NB4 (cell line): ENCODE measurements at places on chromosomes 1 and 21.

DNA sequence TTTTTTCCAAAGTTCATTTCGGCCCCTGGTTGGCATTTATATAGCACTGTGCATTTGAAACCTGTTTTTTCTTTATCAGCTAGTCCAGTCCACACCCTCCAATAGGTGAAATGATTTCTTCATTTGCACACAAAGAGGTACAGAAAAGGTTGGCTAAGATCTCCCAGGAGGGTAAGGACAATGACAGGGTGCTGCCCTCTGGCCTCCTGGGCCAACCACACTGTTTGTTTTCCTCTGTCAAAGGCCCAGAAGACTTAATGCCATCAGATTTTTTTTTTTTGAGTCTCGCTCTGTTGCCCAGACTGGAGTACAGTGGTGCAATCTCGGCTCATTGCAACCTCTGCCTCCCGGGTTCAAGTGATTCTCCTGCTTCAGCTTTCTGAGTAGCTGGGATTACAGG, 70.1 kb upstream of the EFHD2 start:
- no peak for DNase-seq

DNA sequence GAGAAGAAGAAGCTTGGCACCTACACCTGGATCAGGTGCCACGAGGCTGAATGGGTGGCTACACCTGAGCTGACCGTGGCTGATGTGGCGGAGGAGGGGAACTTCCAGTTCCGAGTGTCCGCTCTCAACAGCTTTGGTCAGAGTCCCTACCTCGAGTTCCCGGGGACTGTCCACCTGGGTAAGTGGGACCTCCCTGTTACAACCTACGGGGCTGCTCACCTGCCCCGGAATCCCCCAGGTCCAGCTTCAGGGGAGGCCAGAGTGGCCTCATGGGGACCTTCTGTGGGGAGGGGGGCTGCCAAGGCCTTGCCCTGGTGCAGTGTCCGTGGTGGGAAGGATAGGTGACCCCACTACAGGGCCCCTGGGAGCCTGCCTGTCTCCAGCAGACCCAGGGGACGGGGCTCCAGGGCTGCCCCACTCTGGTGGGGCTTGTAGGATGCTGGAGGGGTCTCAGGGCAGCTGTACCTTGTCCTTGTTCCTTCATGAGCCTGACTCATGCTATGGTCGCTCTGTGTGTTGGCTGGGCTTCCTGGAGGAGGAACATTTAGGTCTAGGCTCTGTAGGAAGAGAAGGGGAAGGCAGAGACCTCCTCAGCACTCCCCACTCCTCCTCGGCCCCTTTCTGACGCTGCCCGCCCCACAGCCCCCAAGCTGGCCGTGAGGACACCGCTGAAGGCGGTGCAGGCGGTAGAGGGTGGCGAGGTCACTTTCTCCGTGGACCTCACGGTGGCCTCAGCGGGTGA, 7.2 kb downstream of the OBSCN start:
- DNase-seq, result no peak

GRCh38 chr1:217660353-217661062, 29.4 kb downstream of the SPATA17 start:
- DNase-seq, result peak; percentile 7

- DNase-seq, result no peak
Observed at GRCh38 chr1:223557130-223557475, 108.4 kb downstream of the CAPN8 start.

DNA sequence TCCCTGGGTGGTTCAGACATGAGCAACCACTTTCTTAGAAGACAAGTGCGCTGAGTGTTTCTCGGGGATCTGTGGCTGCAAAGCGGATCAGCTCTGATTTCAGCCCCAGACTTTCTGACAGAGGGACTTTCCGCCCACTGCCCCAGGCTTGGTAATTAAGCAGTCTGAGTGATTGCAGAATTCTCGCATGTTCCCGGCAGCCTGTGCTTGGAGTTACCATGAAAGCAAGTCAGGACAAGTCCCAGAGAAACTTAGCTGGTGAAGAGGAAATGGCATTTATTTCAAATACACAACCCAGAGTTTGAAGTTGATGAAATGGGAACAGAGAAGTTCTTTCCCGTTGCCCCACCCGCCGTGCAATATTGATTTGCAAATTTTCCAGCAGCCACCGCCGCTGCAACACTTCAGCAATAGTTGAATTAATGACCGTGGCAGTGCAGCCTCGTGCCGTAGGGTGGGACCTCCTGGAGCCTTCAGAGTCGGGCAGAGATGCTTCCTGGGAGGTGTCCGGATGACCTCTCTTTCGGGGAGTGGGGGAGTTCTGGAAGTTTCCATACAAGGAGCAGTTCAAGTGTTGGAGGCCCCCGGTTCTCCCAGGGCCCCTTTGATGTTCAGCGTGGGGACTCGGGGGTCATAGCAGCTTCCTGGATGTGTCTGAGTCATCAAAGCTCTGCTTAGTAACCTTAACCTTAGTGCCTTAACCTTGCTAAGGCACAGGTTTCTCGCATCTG, 134.7 kb downstream of the KAZN start:
- no peak for DNase-seq

DNA sequence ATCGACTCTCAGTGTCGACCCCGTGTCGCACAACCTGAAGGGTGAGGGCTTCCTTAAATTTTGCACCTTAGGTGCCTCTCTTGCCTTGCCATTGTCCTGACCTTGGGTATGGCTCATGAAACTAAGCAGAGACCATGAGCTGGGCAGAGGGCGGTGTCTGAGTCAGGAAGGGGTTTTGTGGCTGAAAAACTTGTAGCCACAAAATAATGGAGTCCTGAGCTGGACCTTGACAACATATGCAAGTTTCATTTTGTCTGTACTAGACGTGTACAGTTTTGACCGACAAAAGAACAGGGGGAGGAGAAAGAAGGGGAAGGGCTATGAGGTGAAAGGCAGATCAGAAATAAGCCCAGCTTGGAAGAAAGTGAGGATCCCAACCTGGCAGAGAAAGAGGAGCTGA, 8.3 kb upstream of the RUNX1 start:
- no peak for DNase-seq

GRCh38 chr1:151858886-151859665, 5.6 kb upstream of the THEM5 start:
- DNase-seq, result no peak

DNA sequence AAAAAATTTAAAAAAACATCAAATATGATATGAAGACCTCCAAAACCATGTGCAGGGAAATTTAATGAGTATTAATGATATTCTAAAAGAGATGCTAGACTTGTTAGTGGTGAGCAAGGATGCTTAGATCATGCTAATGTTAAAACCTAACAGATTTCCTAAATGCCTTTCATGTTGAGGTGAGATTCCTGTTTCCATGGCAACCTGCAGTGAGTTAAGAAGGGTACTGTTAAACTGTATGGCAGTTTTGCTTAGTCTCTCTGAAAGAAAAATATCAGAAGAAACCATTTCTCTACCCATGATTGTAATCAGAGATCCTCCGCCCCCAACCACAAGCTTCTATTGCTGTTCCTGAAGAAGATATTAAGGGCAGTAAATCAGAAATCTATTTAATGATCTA, 321.6 kb upstream of the LRRC7 start:
- no peak for DNase-seq

DNA sequence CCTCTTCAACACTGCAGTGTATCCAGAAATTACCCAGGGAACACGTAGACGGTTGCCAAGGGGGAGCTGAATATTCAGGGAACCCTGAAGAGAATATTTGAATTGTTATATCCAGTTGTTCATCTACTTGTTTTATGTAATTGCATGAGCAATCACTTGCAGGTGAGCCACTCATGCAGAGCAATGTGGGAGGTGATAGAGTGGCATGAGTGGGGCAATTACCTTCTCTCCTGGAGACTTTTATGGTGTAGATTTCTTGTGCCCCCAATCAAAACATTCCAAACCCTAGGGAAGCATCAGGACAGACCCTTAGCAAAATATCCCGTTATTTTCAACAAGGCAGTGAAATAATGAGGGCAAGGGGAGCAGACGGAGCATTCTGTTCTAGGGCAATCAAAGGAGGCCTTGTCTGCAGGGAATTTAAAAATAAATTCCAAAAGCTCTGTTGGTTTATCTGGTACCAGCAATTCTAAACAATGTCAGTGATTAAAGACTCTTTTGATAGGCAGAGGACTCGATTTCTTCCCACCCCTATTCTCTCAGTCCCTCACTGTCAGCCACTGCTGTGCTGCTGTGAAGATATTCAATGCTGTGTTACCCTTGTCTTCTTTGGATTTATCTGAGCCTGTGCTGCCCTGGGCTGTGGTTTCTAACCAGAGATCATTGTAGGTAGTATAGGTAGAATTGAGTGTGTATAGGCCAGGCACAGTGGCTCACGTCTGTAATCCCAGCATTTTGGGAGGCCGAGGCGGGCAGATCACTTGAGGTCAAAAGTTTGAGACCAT, 180.2 kb upstream of the MAP1LC3C start:
- no peak for DNase-seq

GRCh38 chr1:227781314-227781930, 34.1 kb upstream of the PRSS38 start:
- DNase-seq, result no peak

GRCh38 chr1:199858856-199859255, 168.7 kb upstream of the NR5A2 start:
- DNase-seq, result no peak

DNA sequence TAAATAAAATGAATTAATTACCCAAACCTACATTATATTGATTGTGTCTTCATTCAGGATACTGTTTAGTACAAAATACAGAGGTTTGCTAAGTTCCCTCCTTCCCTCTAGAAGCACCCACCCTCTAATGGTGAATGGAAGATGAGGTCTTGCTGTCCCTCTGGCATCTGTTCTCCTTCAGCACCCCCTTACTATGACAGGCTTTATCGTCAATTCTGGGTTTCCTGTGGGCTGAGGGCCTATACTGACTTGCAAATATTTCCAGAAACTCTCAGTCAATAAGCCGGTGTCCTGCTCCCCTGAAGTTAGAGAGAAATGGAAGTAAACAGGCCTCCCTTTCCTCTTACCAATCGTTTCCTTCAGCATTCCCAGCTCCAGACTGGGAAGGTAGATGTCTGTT, 13.2 kb downstream of the LAX1 start:
- no peak for DNase-seq

DNA sequence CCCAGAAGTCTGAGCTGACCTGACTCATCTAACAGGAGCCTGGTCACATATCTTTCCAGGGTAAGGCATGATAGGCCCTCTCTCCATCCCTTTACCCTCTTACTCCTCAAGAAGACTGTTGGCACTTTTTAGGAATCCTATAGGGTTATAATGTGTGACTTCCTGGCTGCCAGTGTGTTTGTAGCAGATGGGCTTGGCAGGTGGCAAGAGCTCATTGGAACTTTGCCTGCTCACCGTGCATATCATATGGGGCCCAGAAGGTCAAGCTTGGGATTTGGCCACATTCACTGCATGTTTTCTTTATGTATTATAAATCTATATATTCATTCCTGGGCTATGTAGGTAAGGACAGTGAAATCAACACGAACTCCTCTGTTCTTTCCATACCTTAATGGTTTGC, 5.2 kb downstream of the KAZN start:
- no peak for DNase-seq

GRCh38 chr1:229221106-229222019, 49.5 kb upstream of the RAB4A start:
- DNase-seq, result no peak

DNA sequence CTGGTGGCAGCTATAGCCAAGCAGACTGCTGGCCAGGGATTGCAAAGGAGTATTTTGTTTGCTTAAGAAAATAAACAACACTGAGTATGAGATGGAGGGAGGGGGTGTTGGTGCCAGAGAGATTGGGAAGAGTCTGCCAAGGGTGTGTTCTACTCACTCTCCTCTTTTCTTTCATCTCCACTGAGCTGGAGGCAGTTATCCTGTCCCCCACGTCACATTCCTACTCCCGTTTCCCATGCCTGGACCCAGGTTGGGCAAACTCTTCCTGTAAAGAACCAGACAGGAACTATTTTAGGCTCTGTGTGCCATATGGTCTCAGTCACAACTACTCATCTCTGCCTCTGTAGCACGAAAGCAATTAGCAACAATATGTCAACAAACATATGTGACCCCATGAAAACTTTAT, 1.4 kb upstream of the IL24 start:
- DNase-seq, result no peak

DNA sequence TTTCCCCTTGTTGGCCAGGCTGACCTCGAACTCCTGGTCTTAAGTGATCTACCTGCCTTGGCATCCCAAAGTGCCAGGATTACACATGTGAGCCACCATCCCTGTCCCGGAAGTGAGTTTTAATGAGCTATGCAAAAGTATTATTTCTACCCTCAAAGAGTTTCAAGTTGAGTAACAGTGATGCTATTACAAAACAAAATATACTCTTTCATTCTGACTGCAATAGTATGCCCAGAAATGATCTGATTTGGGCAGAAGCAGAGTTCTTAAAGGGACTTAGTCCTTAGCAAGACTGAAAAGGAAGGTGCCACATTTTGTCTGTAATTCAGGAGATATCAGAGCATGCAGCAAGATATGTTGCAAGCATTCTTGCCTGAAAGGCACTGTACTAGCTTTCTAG, 375.4 kb downstream of the NUF2 start:
- DNase-seq, result no peak

DNA sequence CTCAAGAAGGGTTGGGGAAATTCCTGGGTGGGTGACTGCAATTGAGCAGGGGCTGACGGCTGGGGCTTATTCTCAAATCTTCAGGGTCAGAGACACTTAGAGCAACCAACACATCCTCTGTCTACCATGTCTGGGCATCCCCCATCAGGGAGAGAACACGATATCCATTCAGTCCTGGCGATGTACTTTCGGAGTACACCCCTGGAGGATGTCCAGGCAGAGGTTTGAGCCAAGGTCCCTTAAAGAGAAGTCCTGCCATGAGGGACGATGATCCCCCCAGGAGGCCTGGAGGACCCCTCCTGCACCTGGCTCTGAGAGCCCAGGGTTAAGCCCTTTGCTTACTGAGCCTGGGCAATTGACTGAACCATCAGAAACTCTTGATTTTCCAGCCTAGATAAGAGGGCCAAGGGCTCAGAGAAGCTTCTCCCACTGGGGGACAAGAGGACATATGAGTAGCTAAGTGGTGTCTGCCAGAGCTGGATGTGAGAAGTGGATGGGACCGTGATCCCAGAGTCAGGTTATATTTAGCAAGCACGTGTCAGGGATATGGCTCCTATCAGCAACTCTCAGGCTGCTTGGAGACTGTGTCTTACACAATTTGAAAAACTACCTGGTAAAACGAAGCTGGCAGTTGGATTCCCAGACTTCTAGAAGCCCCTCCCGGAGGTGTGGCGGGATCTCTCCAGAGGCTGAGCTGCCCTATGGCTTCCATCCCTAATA, 253.3 kb upstream of the VAMP3 start:
- no peak for DNase-seq

GRCh38 chr1:162456323-162456722, 41.3 kb upstream of the UHMK1 start:
- DNase-seq, result no peak

- peak; percentile 71 for DNase-seq
Observed at GRCh38 chr1:32876341-32877210, 5.9 kb upstream of the FNDC5 start.

- DNase-seq, result no peak
Observed at GRCh38 chr1:111161843-111162487, 21.9 kb downstream of the CEPT1 start.
